ENCODE measurements at places on chromosomes 1 and 21.
A peak's percentile ranks its signal among the peaks of the same experiment; 100 is the strongest.

- DNase-seq = peak; percentile 83
These were observed 153.8 kb upstream of the FGGY start for GRCh38 chr1:59143133-59143487.

- no peak for DNase-seq
These were observed 9.0 kb downstream of the TMEM269 start for GRCh38 chr1:42793824-42794223.

- DNase-seq = peak; percentile 42
These were observed 20.7 kb downstream of the TNFRSF8 start for GRCh38 chr1:12083766-12084165.

GRCh38 chr21:31543191-31543590 is 116.3 kb upstream of the SOD1 start:
- peak; percentile 53 for DNase-seq

DNA sequence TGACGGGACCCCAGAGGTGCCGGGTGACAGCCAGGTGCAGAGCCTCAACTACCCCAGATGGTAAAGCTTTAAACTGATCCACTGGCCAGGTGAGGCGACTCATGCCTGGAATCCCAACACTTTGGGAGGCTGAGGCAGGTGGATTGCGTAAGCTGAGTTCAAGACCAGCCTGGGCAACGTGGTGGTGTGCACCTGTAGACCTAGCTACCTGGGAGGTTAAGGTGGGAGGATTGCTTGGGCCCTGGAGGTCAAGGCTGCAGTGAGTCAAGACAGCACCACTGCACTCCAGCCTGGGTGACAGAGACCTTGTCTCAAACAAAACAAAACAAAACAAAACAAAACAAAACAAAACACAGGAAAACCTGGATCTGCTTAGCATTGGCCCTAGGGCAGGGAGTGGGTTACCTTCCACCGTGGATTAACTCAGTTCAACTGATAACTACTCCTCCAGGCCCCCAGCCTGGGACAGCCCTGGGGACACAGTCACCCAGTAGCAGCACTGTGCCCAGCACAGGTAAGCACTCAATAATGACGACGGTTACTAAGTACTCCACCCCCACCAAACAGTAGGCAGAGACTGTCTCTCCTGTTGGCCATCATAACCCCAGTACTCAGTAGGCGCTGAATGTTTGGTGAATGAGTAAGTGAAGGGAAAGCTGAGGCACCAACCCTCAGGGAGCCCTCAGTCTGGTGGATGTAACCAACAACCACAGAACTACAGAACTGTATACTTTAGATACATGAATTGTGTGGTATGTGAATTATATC is 21.6 kb downstream of the SLC66A1 start:
- DNase-seq = no peak

- DNase-seq = no peak
These were observed 17.8 kb upstream of the TTC4 start for GRCh38 chr1:54697896-54698295.

- no peak for DNase-seq
These were observed 1.3 kb upstream of the EFNA3 start for GRCh38 chr1:155077346-155077745.

DNA sequence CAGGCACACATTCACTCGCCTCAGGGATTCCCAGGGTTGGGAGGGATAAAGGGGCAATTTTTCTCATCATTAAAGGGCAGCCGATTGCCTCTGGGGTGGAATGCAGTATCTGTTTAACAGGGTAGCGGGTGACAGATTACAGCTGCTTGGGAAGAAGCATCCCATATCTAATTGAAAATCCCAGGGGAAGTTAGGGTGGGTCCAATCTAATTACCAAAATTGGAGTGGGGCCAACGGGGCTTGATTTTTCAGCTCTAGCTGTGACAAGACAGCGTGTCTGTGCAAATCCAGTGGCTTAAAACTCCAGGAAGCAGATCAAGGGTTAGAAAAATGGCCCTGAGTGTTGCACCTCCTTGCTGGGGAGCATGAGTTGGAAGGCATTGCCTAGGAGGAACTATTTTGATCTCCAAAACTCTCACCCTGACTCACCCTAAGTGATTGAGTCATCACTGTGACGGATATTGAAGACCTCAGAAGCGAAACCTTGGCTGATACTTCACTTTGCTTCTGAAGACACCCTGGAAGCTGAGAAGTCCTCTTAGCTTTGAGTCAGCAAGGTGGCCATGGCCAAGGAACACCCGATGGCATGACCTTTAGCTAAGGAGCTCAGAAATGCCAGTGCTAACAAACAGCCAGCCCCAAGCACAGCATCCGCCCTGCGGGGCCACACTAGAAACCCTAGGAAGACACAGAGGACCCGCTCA is 46.0 kb downstream of the GRHL3 start:
- DNase-seq = peak; percentile 73

GRCh38 chr1:26696119-26696653 is 371 bp downstream of the ARID1A start:
- DNase-seq = peak; percentile 34

- no peak for DNase-seq
These were observed 117.4 kb downstream of the MRPS6 start for GRCh38 chr21:34190576-34191321.

DNA sequence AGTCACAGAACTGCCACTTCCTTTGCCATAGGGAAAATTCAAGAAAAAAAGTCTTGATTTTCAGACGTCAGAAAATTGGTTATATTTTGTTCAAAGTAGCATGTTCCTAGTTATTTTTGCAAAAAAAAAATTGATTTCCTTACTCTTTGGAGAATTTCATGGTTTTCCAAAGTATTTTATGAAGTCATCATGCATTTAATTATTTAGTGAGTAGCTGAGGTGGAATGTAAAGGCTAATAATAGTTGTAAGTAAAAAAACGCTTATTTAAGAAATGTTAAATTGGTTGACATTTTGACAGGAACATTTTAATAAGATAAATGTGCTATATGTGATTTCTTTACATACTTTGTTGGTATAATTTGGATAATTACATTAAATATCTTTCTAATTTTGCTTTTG is 20.8 kb downstream of the TSEN15 start:
- no peak for DNase-seq

- no peak for DNase-seq
These were observed 25.0 kb downstream of the LRRC8C start for GRCh38 chr1:89657886-89658285.

DNA sequence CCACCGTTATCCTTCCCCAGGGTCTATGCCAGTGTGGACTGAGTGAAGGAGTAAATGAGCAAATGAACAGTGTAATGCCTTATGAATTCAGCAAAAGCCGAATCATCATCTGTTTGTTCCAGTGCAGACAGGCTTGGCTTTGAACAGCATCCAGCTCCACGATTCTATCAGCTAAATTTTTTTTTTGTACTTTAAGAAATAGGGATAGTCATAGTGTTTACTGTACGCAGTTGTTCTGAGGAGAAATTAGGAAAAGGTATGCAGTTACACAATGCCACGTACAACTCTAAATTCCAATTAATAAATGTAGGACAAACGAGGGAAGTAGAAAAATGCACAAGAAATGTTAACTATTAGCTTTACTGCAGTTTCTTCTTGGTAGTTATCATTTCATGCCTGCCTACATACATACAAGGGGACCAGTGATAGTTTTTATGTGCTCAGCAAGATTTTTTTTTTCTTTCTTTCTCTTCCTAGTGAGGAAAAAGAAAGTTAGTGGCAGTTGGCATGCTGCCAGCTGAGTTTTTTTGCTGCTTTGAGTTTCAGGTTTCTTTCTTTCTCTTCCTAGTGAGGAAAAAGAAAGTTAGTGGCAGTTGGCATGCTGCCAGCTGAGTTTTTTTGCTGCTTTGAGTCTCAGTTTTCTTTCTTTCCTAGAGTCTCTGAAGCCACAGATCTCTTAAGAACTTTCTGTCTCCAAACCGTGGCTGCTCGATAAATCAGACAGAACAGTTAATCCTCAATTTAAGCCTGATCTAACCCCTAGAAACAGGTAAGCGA is at the start of gene IFI44L:
Gene IFI44L, plus strand, starts transcription at position 646 of the 777 bp plus-strand sequence. CDS start 7,468 bp downstream, outside the sequence.
- no peak for DNase-seq

DNA sequence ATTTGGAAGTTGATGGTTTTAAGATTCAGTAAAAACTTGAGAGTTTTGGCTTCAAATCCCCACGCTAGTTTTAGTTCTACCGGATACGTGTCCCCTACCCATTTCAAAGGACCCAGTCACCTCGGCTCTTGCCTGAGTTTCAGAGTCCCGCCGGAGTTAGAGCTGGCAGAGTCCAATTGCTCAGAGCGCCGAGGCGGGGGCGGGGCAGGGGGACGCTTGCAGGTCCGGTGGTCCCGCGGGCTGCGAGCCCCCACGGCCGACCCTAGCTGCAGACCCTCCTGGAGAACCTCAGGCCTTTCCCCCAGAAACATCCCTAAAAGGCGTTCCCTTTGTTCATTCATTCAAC is 765 bp upstream of the VPS45 start:
- DNase-seq = peak; percentile 56

DNA sequence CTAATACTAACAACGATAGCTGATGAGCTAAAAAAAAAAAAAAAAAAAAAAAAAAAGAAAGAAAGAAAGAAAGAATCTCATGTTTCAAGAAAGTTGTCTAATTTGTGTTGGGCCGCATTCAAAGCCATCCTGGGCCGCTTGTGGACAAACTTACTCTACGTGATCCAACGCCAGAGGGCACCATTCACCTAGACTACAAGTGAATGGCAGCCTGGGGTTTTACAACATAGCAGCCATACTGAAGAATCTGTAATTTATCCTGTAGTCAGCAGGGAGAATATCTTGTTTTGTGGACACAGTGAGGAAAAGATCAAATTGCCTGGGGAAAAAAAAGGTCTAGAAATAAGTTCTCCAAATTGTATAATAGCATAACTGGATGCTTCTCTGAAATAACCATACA is 47.0 kb downstream of the CYP2J2 start:
- peak; percentile 36 for DNase-seq

GRCh38 chr1:248810727-248811513 is 14.8 kb downstream of the SH3BP5L start:
- DNase-seq = no peak

DNA sequence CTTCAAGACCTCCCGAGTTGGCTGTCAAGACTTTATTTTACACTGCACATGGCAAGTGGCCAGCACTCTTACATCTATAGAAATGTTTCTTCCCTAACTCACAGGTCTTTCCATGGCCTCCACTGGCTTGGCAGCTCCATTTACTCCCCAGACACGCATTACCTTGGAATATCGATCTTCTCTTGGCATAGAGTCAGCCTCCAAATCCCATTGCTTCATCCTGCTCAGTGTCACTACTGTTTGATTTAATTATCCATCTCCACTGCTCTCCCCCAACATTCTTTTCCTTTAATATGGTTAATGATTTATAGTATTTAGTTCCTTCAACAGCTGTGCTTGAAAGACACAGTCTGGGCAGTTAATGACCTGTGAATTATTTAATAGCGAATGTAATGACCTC is 241.2 kb upstream of the MAP1LC3C start:
- no peak for DNase-seq

DNA sequence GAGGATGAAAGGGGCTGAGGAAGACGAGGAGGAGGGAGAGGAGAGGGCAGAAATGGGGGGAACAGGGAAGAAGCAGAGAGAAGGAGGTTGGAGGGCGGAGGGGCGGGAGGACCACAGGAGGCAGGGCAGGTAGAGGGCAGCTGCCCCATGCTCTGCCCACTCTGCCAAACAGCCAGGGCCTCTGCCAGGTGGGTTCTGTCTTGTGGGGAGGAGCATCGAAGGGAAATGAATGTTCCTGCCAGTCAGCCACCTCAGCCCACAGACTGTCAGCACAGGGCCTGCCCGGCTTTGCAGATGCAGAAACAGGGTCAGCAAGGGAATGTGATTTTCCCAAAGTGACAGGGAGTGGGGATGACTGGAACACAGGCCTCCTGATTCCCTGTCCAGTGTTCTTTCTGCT is 82.6 kb downstream of the GRIK3 start:
- no peak for DNase-seq

Data from urothelium cell line (cell line).